ENCODE measurements at places on chromosomes 3 and 15.

DNA sequence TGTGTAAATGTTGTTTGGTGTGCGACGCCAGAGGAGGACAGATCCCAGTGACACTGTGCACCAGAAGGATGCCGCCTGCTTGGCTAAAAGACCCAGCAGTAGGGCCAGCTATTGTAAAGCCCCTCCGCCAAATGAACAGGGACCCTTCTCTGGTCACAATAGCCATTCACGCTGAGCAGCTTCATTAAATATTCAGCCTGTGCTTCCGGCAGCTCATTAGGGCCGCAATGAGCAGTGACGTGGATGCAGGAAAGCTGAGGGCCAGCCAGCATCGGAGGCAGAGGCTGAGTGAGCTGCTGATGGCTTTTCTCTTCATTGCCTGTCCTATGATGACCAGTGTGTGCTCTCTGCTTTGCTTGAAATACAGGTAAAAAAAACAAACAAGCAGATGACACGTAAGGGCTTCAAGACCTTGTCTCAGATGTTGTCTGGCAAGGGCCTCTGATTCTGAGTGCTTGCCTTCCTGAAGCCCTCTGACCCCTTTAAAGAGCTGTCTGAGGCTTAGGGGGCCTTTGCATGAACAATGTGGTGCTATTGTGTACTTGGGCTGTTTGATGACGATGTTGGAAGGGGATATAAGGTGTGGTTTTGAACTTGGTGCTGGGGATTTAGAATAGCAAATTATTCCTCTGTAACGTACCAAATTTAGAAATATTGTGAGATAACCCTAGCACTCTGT, 130.4 kb downstream of the FEZF2 start:
- DNase-seq, result no peak

GRCh38 chr15:30953183-30953582, 38.2 kb downstream of the MTMR10 start:
- no peak for DNase-seq

GRCh38 chr15:73240866-73241499, 127.8 kb downstream of the HCN4 start:
- peak; percentile 16 for DNase-seq

DNA sequence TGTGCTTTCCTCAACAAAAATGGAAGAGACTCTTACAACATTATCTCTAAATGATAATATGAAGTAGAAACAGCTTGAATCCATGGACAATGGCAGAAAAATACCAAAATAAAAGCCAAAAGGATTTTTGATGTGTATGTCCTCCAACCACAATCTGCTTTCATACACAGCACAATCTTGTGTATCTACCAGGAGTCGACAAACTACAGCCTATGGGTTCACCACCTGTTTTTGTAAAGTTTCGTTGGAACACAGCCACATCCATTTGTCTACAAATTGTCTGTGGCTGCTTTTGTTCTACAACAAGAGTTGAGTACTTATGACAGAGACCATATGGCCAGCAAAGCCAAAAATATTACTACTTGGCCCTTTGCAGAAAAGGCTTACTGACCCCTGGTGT, 88.7 kb upstream of the UBE2E2 start:
- no peak for DNase-seq

DNA sequence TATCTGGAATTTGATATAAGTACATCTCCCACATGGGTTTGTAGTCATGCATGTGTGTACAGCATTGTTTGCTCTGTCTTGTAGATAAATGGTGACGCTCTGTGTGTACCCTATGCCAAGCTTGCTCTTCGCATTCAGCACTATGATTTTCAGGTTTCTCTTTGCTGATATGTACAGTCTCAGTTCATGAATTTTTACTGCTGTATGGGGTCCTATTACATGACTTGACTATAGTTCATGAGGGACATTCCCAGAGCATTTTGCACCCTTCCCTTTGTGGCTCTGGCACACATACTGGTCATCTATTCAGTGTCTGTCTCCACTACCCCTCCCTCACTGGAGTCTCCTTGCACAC, 132.7 kb downstream of the EEFSEC start:
- no peak for DNase-seq

DNA sequence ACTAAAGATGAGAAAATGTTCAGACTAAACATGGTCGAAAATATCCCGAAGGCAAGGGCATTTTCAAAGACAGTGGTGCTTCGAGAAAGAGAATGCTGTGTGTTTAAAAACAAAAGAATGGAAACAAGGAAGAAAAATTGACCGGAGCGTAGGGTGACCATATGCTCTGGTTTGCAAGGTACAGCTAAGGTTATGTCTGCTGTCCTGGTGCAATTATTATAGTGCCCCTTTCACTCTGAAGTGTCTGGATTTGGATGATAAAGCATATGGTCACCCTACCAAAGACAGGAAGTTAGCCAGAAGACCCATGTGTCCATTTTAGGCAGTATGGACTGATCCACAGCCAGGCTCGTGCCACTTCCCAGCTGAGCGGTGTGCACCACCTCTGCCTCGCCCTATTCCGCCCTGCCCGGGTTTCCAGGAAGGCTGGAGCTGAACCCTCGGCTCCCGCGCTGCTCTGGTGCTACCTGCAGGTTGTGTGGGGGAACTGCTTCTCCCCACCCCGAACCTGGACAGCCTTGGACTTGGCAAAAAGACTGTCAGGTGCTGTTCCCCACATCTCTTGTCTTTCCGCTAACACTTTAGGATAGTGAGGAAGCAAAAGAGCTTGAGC, 25.2 kb downstream of the GOLGA6D start:
- DNase-seq, result no peak

GRCh38 chr3:23459889-23460546, 256.9 kb downstream of the UBE2E2 start:
- DNase-seq, result no peak

DNA sequence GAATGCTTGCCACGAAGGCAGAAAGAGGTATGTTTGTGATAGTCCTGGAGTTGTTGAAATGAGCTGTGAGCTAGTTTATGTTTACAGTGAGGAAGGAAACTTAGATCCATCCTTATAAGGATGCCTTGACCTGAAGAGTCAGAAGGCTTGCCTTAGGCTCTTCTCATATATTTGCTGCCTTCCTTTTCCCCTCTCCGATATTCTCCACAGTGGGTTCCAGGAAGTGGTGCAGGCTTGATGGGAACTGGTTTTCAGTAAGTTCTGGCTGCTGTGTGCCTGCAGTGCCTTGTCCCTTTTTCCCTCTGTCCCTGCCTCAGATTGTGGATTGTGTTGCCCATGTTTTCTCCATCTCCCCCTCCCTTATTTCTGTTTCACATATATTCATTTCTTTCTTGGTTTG, 287.3 kb upstream of the UBE2E1 start:
- DNase-seq, result no peak

GRCh38 chr3:160477750-160478149, 28.2 kb upstream of the TRIM59 start:
- no peak for DNase-seq

GRCh38 chr3:64190517-64191515, 34.5 kb downstream of the PRICKLE2 start:
- DNase-seq, result no peak

- no peak for DNase-seq
Measured at GRCh38 chr15:81531109-81531592, 157.1 kb upstream of the TMC3 start.

DNA sequence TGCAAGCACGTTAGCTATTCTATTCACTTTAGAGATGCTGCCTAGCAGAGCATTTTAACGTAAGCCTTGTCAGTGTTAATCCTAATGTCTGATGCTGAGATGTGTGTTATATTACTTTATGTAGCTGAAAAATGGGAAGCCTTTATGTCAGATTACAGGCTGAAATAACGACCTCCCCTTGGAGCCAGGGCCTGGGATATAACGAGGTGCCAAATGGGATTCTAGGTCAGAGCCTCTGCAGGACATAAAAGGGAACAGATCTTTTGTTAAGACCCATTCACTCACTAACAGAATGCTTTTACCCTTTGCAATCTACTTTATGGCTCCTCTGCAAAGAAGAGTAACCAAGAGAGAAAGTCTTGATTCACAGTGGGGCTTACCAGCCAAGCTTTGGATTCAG, 815.5 kb upstream of the CFAP20DC start:
- no peak for DNase-seq

DNA sequence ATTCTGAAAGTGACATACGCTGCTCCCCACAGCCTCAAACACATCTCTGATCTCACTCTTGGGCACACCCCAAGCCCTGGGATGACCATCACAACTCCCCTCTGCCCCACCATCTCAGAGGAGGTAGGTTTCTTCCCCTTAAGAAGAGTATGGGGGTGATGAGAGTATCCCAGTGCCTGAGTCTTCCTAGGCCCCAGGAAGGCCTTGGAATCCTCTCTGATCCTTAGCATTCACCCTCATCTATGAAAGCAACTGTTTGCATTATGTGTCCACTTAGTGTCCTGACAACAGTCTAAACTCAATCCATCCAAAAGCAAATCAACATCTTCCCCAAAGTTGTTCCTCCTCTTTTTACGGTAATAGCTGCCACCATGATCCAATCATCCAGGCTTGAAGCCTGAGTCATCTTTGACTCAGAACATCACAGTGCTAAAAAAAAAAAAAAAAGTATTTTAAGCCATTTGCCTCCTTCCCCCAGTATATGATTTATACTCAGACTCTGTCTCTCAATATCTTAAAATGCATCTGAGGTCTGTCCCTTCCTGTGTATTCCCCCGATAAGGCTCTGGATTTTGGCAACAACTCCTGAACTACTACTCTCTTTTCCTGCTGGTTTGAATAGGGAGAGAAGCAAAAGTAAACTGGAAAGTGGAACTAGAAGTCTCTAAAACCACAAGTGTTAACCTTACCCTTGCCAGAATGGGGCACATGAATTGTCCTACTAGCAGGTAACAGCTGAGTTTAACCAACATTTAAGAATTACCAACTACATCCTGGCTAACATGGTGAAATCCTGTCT, 22.5 kb downstream of the POPDC2 start:
- no peak for DNase-seq

- DNase-seq, result no peak
Measured at GRCh38 chr3:3847994-3848922, 49.0 kb downstream of the LRRN1 start.

GRCh38 chr3:36842275-36842674, 77.9 kb upstream of the DCLK3 start:
- DNase-seq, result peak; percentile 1

- no peak for DNase-seq
Measured at GRCh38 chr3:58529516-58530353, 7.3 kb downstream of the ACOX2 start.

DNA sequence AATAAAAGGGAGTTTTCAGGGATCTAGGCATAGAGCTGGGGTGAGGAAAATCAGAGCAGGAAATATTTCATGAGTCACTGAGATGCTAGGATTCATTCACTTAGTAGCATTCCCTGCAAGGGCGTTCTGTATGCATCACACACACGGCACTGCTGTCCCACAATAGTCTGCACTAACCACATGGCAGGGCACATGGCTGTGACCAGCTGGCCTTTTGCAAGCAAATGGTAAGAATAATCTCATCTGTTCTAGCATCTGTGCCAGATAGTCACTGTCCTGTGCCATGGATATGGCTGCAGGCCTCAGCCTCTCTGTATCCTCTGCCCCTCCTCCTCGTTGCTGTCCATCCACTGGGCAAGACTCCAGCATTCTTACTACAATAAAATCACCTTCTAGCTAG, 37.8 kb downstream of the BOC start:
- DNase-seq, result no peak

- DNase-seq, result no peak
Measured at GRCh38 chr3:98991393-98991792, 89.9 kb upstream of the DCBLD2 start.

DNA sequence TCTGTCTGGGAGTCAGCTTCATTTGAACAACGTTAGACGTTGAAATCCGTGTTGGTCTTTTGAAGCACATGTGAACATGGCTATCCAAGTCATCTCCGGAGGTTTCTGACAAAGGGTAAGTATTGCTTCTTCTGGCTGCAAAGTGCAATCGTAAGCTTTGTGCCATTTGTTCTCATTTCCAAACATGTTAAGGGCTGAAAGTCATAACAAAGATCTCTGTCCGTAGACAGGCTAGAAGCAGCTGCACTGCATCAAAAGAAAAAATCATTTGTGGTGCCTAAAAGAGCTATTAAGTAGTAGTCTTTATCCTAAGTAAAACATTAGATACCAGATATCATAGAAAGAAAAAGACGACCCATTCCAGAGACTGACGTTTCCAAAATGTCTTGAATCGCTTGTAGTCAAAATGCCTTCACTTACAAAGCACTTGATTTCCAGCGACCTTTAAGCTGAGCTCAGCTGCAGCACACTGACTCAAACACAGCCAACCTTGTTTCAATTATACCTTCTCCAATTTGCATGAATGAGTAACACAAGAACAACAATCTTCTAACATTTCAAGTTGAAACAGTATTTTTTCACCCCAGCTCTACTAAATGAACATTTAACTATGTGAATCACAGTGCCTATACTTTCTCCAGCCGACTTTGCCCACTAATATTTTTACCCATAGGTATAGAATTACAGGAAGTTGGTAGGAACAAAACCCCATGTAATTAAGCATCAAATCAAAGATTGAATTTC, 76.6 kb downstream of the NEDD4 start:
- DNase-seq, result no peak

- DNase-seq, result no peak
Measured at GRCh38 chr3:172112734-172113120, 73.3 kb downstream of the FNDC3B start.

- DNase-seq, result no peak
Measured at GRCh38 chr15:72198356-72199204, 993 bp upstream of the GRAMD2A start.

- no peak for DNase-seq
Measured at GRCh38 chr3:64329037-64329436, 103.8 kb upstream of the PRICKLE2 start.

GRCh38 chr3:169149349-169149890, 514.1 kb downstream of the MECOM start:
- DNase-seq, result peak; percentile 56

DNA sequence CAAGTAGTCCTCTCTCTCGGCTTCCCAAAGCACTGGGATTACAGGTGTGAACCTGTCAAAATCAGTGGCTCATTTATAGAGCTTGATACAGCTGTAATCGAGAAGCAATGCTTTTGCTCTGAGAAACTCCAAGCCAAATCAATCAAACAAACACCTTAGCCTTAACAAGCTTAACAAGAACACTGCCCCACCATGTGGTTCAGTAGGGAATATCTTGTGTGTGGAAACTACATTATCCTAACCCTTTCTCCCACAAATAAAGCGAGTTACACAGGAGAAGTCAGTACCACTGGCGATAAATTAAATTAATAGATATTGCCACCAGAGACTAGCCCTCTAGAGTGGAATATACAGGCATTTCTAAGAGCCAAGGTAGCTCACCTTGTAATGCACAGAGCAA, 13.9 kb downstream of the CDAN1 start:
- no peak for DNase-seq

- DNase-seq, result no peak
Measured at GRCh38 chr3:94775746-94776145, 712.9 kb downstream of the NSUN3 start.

Measured in stimulated activated CD8-positive, alpha-beta memory T cell treated with anti-CD3 and anti-CD28 coated beads, Interleukin-7, amount 100 ng/mL, for 48 hours (primary cell).